ENCODE measurements at places on chromosomes 6 and 20.

GRCh38 chr6:163902993-163903392 lies 488.5 kb downstream of the QKI start:
- no peak for DNase-seq

GRCh38 chr6:157305670-157306653 lies 17.4 kb downstream of the TMEM242 start:
- DNase-seq, result no peak

DNA sequence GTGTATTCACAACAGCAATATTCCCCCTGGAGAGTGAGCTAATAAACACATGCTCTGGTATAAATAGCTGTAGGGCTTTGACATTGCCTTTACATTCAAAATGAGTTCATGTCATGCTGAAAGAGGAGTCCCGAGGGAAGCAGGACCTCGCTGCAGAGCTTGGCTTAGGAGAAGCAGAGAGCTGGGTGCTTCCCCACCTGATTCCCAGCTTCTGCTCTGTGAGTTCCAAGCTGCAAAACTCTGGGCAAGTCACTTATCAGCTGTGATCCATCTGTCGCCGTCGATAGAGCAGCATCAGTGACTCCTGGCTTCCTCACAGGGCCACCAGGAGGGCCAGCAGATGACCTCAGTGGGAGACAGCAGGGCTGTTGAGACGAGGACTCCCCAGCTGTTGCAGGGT lies 241.8 kb downstream of the ANKRD60 start:
- DNase-seq, result no peak

- no peak for DNase-seq
Observed at GRCh38 chr6:157240059-157240959, 83.0 kb downstream of the TMEM242 start.

DNA sequence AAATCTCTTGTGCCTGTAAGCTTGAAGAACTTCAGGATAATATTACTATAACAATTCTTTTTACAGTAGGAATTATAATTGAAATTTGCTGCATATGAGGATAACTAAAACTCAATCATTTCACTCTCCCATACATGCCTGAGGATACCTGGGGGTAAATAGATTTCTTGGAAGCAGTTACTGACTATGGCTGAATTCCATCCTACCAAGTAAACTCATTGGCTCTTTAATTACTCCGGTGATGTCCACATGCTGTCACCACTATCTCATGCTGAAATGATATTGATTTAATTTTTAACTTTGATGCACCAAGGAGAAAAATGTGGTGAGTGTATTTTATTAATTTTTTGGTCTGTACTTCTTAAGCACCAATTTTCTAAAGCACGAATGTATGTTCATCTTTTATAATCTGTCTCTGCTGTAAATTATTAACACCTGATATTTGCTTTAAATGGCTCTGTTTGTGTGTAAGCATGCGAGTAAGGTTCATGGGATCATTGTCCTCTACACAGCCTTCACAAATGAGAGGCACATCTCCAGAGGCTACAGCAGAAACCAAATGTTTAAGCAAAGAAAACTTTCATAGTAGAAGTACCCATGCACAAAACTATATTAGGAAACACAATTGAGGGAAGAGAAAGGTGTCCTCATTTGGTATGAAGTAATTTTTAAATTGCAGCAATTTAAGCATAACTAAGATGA lies 164.2 kb upstream of the POU3F2 start:
- DNase-seq, result no peak

- DNase-seq, result no peak
Observed at GRCh38 chr20:43305749-43306148, 116.0 kb upstream of the PTPRT start.

- no peak for DNase-seq
Observed at GRCh38 chr20:10634683-10635411, 39.0 kb downstream of the JAG1 start.

GRCh38 chr6:139593081-139593480 lies 218.6 kb upstream of the CITED2 start:
- no peak for DNase-seq

DNA sequence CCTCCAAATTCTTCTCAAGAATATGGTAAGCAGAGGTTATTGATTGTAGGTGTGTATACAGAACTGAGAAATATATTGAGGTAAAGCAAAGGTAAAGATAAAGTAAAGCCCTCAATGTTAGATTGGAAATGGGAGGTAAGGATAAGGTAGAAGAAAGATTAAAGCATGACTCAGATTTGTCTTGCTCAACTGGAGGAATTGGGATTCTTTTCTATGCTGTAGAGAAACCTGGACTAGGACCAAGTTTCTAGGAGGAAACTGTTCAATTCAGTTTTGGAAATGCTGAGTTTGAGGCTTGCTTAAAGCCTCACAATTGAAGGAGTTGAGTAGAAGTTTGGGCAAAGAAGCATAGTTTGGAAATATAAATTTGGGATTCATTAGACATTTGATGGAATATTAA lies 634.0 kb upstream of the PTCHD4 start:
- no peak for DNase-seq

DNA sequence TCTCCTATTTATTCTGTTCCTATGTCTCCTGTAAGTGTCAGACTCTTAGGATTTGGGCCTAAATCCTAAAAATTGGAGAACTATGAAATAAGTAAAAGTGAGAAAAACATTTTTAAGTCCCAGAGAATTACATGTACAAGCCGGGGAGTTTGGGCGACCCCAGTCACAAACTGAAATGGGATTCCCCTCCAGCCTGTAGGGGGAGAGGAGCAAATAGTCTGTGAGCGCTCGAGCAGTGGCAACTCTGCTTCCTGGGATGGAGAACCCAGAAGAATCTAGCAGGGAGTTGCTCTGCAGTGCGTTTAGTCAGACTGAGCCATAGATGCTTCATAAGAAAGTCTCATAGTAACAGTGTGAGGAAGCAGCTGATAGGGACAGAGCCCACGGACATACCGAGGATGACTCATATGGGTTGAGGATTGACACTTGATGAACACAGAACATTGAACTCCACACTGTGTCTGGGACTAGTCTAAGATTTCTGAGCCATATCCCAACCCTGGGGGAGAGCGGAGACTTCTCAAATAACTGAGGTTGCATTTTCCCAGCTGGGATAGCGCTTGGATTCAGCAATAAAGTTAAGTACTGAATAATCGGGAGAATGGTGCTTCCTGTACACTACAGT lies 437.2 kb downstream of the BCKDHB start:
- DNase-seq, result no peak

- DNase-seq, result no peak
Observed at GRCh38 chr20:31996996-31997395, 13.2 kb upstream of the CCM2L start.

- DNase-seq, result no peak
Observed at GRCh38 chr20:22371843-22372242, 212.5 kb downstream of the FOXA2 start.

DNA sequence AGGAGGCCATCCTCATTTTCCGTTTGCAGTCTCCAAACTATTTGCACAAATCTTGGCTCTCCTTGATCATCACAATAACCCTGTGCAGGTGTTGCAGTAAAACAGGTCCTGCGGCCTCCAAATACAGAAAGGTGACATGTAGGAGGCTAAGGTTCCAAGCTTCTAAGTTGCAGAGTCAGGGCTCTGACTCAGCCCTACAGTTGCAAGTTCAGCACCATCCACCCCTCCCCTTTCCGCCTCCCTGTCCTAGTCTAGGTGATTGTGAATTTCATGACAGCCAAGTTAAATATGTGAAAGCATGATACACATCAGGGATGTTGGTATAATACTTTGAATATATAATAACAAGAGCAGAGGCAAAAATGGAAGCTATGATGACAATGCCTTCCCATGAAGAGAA lies 317.3 kb upstream of the CDH4 start:
- DNase-seq, result no peak

GRCh38 chr6:14804785-14805210 lies 441.1 kb upstream of the JARID2 start:
- DNase-seq, result no peak

DNA sequence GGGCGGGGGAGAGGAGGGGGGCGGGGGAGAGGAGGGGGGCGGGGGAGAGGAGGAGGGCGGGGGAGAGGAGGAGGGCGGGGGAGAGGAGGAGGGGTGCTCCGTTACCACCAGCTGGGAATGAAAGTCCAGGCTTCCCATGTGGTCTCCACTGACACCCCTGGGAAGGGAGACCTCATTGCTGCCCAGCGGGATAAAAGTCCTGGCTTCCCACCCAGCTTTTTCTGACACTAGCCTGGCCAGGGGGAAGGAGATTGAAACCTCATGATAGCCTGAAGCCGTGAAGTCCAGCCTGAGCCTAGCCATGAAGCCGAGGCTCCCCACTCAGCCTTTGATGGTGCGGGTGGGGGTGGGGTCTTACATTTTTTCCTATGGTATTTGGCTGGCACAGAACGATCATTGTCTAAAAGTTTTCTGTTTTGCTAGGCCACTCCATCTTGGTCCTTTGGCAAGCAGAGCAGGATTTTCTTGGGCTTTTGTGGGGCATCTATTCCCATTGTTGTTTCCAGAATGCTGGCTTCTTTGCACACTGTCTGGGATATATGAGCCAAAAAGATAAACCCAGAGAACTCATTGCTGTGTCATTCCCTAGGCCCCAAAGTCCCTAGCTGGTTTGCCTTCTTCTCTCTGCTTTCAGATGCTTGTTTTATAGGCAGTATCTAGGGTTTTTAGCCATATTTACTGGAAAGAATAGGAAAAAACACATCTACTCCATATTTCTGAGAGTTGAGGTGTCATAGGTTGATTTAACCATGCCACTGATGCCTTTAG lies 67.9 kb upstream of the RNF24 start:
- no peak for DNase-seq

DNA sequence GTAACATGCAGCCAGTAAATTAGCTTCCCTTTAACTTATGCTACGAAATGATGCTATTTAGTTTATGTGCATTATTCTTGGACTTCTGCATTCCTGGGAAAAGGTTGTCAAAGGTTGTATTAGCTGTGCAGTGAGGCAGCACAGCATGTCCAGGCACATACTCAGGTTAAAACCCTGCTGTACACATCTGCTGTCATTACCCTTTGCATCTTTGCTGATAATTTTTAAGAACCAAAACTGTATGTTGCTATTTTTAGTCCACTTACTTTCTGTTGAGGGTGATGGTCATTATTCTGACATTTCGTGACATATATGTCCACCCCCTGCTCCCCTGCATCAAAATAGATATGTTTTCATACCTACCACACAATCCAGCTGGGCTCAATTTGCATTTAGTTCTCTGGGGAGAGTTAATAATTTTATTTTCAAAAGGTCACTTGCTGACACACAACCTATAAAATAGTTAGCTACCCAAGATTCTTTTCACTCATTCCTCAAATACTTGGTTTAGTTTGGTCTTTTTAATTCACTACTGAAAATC lies 142.5 kb upstream of the SPACA1 start:
- no peak for DNase-seq

- no peak for DNase-seq
Observed at GRCh38 chr20:38843346-38843745, 37.8 kb downstream of the PPP1R16B start.

DNA sequence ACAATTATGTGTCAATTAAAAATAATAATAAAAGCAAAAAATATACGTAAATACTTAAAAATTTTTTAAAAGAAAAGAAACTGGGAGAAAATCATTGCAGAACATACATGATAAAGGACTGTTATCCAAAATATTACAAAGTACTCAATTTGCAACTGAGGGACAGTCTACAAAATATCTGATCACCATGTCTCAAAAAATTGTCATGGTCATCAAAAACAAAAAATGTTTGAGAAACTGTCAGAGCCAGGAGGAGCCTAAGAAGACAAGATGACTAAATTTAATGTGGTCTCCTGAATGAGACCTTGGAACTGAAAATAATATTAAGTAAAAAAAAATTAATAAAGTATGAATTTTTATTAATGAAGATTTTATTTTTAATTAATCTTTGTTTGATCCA lies 43.5 kb downstream of the DTNBP1 start:
- no peak for DNase-seq

- no peak for DNase-seq
Observed at GRCh38 chr6:6224933-6225486, 95.5 kb downstream of the F13A1 start.

GRCh38 chr6:64383277-64383676 lies 747.7 kb downstream of the PHF3 start:
- DNase-seq, result no peak

DNA sequence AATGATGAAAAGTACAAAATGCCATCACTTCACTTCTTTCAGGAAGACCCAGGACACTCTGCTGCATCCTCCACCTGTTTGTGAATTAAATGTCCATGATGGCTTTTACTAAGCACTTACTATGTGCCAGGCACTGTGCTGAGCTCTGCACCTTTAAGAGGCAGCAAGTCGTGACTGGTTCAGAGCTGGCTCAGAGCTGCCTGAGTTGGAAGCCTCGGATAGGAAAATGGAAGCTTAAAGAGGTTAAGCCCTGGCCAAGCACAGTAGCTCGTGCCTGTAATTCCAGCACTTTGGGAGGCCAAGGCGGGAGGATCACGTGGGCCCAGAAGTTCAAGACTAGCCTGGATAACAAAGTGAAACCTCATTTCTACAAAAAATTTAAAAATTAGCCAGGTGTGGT lies 95.6 kb downstream of the SNX5 start:
- DNase-seq, result no peak

DNA sequence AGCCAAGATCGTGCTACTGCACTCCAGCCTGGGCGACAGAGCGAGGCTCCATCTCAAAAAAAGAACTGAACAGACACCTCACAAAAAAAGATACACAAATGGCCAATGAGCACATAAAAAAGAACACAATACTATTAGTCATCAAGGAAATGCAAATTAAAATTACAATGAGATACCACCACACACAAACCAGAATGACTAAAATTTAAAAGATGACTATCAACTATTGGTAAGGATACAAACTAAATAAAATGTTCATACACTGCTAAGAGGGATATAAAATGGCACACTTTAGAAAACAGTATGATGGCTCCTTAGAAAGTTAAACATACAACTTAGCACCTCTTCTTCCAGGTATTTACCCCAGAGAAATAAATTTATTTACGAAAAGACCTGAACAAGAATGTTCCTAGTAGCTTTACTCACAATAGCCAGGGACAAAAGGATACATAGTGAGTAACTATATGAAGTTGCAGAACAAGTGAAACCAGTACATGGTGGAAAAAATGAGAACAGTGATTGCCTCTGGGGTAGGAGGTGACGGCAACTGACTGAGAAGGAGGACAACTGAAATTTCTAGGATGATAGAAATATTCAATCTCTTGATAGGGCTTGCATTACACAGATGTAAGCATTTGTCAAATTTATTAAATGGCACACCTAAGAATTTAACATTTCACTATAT lies 53.2 kb downstream of the FAM8A1 start:
- no peak for DNase-seq

GRCh38 chr6:118663993-118664985 lies 12.9 kb upstream of the CEP85L start:
- no peak for DNase-seq

GRCh38 chr6:63305277-63305676 lies 14.5 kb downstream of the LGSN start:
- no peak for DNase-seq

All from T-helper 9 cell (primary cell).